ENCODE measurements at places on chromosomes 7 and 10. TPM values are rescaled to one million over a fixed set of nuclear protein-coding genes. Genes with fewer than 3 reads are reported as not detected.

EZH2 gene
- 1.5 TPM for total RNA-seq

SFRP4 gene
- 15.0 TPM for total RNA-seq

PCLO gene
- 3.2 TPM for total RNA-seq

ELFN1 gene
- 7.4 TPM for total RNA-seq

OR13A1 gene
- total RNA-seq, result not detected

HOXA9 gene
- total RNA-seq, result not detected

FRMD4A gene
- total RNA-seq, result 23.7 TPM

ZNF467 gene
- total RNA-seq, result 7.0 TPM

ABCB1 gene
- 5.0 TPM for total RNA-seq

FAM241B gene
- total RNA-seq, result 5.7 TPM

SLC26A4 gene
- total RNA-seq, result 1.5 TPM

KLF14 gene
- not detected for total RNA-seq

GJD4 gene
- not detected for total RNA-seq

NXPH1 gene
- total RNA-seq, result not detected

GRM8 gene
- total RNA-seq, result 0.30 TPM

FGF8 gene
- total RNA-seq, result not detected

SFTPA1 gene
- total RNA-seq, result 0.19 TPM

OR9A2 gene
- not detected for total RNA-seq

DIP2C gene
- 28.8 TPM for total RNA-seq

ALDH18A1 gene
- total RNA-seq, result 19.8 TPM

SPDYE2 gene
- total RNA-seq, result not detected

GFRA1 gene
- 0.59 TPM for total RNA-seq

LIPA gene
- 16.0 TPM for total RNA-seq

SEMA3A gene
- total RNA-seq, result 1.00 TPM

CREB3L2 gene
- total RNA-seq, result 30.1 TPM

TMEM176A gene
- 26.1 TPM for total RNA-seq

AOC1 gene
- total RNA-seq, result 0.43 TPM

OGDH gene
- total RNA-seq, result 406 TPM

SPDYE16 gene
- total RNA-seq, result not detected

MYL10 gene
- total RNA-seq, result not detected

ELOVL3 gene
- not detected for total RNA-seq

LLCFC1 gene
- not detected for total RNA-seq

RNF32 gene
- 0.38 TPM for total RNA-seq

FAM25C gene
- total RNA-seq, result not detected

UPK3BL2 gene
- 7.7 TPM for total RNA-seq

BTBD16 gene
- not detected for total RNA-seq

IDI2 gene
- total RNA-seq, result 0.51 TPM

SYT15 gene
- total RNA-seq, result 6.7 TPM

GALNT17 gene
- 60.6 TPM for total RNA-seq

HTR7 gene
- 0.16 TPM for total RNA-seq

PLAU gene
- total RNA-seq, result 15.3 TPM

MRLN gene
- not detected for total RNA-seq

All from cardiac septum (tissue), 1 donor.